CD4-positive, CD25-positive, alpha-beta regulatory T cell (primary cell): ENCODE measurements at places on chromosomes 13 and 19. TPM values are rescaled to one million over a fixed set of nuclear protein-coding genes. Genes with fewer than 3 reads are reported as not detected.

The MPHOSPH8 gene
- total RNA-seq: 74.2 TPM

The TGFB1 gene
- 414 TPM for total RNA-seq

The FXYD7 gene
- total RNA-seq: 9.3 TPM

The ZNF441 gene
- total RNA-seq: 2.7 TPM

The PDE4A gene
- total RNA-seq: 16.6 TPM

The DCUN1D2 gene
- 23.0 TPM for total RNA-seq

The DENND1C gene
- 125 TPM for total RNA-seq

The NLRP11 gene
- not detected for total RNA-seq

The KLK2 gene
- total RNA-seq: not detected

The GNG8 gene
- total RNA-seq: not detected

The DACT3 gene
- not detected for total RNA-seq

The CEACAM3 gene
- total RNA-seq: not detected

The GGACT gene
- 8.3 TPM for total RNA-seq

The LGALS4 gene
- total RNA-seq: 2.1 TPM

The PLA2G4C gene
- total RNA-seq: 3.5 TPM

The STK24 gene
- total RNA-seq: 141 TPM

The RDH13 gene
- 14.1 TPM for total RNA-seq

- DNase-seq: no peak
- H3K36me3 ChIP-seq: no peaks in the 10 kb centered on the region
- no peak overlapping the region for H3K27ac ChIP-seq
- H3K27me3 ChIP-seq: no peaks in the 10 kb centered on the region
- no peaks in the 10 kb centered on the region for H3K4me1 ChIP-seq
Observed at GRCh38 chr13:96844616-96845015, 149.7 kb downstream of the OXGR1 start.

- H3K27ac ChIP-seq: no peak overlapping the region
- H3K4me3 ChIP-seq: no peak overlapping the region
- no peaks in the 10 kb centered on the region for H3K36me3 ChIP-seq
- DNase-seq: no peak
- H3K27me3 ChIP-seq: no peaks in the 10 kb centered on the region
Observed at GRCh38 chr13:110938662-110939421, 24.0 kb upstream of the ANKRD10 start.

- peaks cover 12% of the 10 kb centered on the region for H3K27me3 ChIP-seq
- no peak overlapping the region for H3K27ac ChIP-seq
- H3K4me1 ChIP-seq: no peaks in the 10 kb centered on the region
Observed at GRCh38 chr13:102693776-102694175, 1.1 kb downstream of the METTL21C start.

GRCh38 chr19:18776288-18776594 is 14.9 kb downstream of the COMP start:
- no peak overlapping the region for H3K4me3 ChIP-seq
- no peaks in the 10 kb centered on the region for H3K36me3 ChIP-seq
- no peak overlapping the region for H3K27ac ChIP-seq
- H3K4me1 ChIP-seq: no peaks in the 10 kb centered on the region
- no peak for DNase-seq

DNA sequence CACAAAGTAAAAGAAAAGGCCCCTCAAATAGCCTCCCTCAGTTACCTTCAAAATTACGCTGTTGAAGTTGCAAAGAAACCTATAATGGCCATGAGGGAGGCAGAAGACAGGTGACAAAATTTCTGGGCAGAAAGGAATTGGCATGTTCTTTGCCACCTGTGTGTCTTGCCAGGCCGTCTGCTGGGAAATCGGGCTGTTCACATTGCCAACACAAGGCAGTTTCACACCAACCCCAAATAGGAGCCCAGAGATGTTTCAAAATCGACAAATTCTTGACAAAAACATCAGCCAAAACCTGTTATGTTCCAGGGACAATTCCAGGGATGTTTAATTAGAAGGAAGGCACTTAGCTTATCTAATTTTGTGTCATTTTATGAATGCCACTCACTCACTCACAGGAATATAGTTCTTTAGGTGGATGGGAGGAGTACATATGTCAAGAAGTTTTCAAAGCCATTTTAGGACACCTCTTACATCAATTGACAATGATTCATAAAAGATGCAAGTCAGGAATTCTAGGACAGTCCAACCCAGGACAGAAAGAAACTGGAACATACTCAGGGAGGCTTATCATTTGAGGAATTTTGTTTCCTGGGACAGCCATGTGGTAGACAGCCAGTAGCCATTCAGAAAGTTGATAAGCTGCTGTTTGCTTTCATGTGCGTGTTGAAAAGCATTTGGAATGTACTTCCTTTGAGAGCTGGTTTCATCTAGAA is 164.5 kb downstream of the RGCC start:
- H3K27me3 ChIP-seq: no peaks in the 10 kb centered on the region
- no peak for DNase-seq
- H3K36me3 ChIP-seq: no peaks in the 10 kb centered on the region
- no peak overlapping the region for H3K27ac ChIP-seq
- H3K4me3 ChIP-seq: no peak overlapping the region

DNA sequence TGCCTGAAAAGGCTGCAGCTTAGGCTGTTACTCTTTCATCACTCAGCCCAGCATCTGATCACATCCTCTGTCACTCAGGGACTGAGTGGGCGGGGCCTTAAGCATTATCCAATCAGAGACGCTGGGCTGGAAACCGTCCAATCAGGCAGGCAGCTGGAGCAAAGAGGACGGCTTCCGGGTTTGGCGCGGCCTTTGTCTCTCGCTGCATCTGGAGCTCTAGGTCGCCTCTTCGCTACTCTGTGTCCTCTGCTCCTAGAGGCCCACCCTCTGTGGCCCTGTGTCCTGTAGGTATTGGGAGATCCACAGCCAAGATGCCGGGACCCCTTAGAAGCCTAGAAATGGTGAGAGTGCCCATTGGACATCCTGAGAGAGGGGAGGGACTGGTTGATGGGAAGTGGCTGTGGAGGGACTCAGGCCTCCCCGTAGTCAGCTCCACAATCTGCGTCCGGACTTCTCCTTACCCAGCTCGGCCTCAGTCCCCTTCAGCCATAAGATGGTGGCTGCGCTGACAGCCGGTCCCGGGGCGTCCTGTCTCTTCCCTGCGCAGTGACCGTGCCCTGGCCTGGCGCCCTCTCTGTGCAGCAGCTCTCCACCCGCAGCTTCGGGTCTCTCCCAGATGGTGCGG is at the start of gene ZNF486:
ZNF486 (plus strand) TSS at position 195 of the 625 bp plus-strand sequence; CDS start at position 312, 117 bp downstream.
- H3K36me3 ChIP-seq: peaks cover 17% of the 10 kb centered on the region
- peak within 1 kb of the TSS; percentile 91 for H3K4me3 ChIP-seq
- H3K4me1 ChIP-seq: peaks cover 19% of the 10 kb centered on the region
- H3K27me3 ChIP-seq: no peaks in the 10 kb centered on the region
- DNase-seq: peak; percentile 84
- peak within 1 kb of the TSS; percentile 70 for H3K27ac ChIP-seq

GRCh38 chr13:49904729-49905456 is 31.2 kb downstream of the SPRYD7 start:
- DNase-seq: no peak
- H3K4me1 ChIP-seq: no peaks in the 10 kb centered on the region
- no peaks in the 10 kb centered on the region for H3K36me3 ChIP-seq
- no peak overlapping the region for H3K27ac ChIP-seq

GRCh38 chr19:14114854-14115253 is 2.7 kb downstream of the PRKACA start:
- no peaks in the 10 kb centered on the region for H3K27me3 ChIP-seq
- no peak overlapping the region for H3K4me3 ChIP-seq
- peaks cover 52% of the 10 kb centered on the region for H3K4me1 ChIP-seq
- H3K27ac ChIP-seq: no peak overlapping the region
- no peaks in the 10 kb centered on the region for H3K36me3 ChIP-seq
- DNase-seq: peak; percentile 29

DNA sequence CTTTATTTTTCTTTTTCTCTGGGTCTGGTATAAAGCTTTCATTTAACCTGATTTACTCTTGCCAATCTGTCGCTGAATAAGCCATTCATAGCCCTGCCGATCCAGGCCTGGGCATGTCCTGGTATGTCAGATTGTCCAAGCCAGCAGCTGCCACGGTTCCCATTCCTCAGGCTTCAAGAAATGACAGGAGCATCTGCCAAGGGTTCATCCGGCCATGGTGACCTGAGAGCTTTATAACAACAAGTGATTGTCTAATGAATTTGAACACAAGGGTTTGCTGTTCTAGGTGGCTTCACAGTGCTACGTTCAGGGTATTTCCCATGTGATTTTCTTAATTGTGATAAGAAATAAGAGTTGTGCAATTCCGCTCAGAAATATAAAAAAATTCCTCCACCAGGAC is 20.0 kb downstream of the PNMA8A start:
- H3K27ac ChIP-seq: no peak overlapping the region
- no peak for DNase-seq
- no peaks in the 10 kb centered on the region for H3K36me3 ChIP-seq
- H3K4me3 ChIP-seq: no peak overlapping the region

DNA sequence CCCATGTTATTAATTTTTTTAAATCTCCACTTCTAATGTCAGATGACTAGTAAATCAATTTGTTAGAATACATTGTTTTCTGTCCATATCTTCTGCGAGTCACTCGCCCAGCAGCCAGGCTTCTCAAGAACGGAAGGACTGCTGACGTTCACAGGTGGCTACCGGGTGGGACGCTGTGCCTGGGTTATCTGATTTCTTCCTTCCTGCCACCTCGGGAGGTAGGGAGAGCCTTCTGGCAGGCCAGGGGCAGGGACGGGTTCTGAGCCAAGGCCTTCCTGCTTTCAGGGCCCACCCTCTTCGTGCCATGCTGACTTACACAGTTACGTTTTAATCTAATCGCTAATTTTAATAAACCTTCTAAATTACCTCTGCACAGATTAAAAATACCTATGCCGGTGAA is 7.9 kb upstream of the C1QTNF9 start:
- no peak overlapping the region for H3K27ac ChIP-seq
- H3K4me1 ChIP-seq: no peaks in the 10 kb centered on the region

DNA sequence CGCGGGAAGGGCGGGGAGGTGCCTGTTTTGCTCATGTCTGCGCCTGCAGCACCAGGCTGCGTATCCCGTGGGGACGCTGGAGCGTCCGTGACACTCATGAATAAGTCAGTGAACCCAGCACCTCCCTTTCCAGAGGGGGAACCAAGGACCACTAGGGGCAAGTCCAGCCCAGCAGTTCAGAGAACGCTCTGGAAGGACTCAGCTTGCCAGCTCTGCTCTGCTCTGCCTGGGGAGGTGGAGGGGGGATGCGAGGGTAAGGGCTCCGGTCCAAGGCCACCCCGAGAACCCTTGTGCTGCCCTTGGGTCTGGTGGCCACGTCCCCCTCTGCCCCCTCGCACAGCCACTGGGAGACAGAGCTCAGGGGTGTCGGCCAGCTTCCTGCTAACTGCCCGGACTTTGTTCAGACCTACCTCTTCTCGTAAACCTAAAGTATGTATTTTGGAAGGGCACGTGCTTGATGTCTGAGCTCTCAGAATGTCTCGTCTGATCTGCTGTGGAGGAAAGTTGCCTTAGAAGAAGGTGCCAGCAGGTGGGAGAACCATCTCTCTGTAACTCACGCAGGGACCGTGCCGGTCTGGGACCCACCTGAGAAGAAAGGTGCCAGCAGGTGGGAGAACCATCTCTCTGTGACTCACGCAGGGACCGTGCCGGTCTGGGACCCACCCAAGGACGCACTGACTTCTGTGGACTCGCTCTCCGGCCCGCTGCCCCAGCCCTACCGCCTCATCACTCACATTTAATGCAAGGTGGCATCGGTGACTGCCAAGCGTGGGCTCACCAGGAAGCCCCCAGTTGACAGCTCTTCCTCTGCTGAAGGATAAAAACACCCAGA is 34.1 kb downstream of the TMEM255B start:
- no peaks in the 10 kb centered on the region for H3K4me1 ChIP-seq
- no peak overlapping the region for H3K4me3 ChIP-seq
- no peaks in the 10 kb centered on the region for H3K27me3 ChIP-seq
- no peaks in the 10 kb centered on the region for H3K36me3 ChIP-seq
- no peak for DNase-seq

DNA sequence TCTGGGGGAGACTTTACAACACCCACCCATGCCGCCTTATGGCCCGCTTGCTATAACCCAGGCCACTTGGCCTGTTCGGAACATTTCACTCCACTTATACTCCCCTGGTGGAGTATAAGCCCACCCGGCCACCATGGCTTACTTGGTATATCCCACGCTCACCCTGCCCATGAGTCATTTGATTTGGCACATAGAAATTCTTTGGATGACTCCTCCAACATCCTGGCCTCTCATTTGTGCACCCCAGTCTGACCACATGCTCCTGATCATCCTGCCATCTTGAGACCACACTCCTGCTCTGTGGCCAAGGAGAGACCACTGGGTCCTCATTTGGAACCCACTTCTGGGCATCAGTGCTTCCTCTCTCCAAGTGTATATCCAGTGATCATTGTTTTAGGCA is 5.2 kb downstream of the SPACA6 start:
- DNase-seq: no peak
- H3K4me3 ChIP-seq: no peak overlapping the region
- no peaks in the 10 kb centered on the region for H3K36me3 ChIP-seq
- peaks cover 12% of the 10 kb centered on the region for H3K4me1 ChIP-seq

DNA sequence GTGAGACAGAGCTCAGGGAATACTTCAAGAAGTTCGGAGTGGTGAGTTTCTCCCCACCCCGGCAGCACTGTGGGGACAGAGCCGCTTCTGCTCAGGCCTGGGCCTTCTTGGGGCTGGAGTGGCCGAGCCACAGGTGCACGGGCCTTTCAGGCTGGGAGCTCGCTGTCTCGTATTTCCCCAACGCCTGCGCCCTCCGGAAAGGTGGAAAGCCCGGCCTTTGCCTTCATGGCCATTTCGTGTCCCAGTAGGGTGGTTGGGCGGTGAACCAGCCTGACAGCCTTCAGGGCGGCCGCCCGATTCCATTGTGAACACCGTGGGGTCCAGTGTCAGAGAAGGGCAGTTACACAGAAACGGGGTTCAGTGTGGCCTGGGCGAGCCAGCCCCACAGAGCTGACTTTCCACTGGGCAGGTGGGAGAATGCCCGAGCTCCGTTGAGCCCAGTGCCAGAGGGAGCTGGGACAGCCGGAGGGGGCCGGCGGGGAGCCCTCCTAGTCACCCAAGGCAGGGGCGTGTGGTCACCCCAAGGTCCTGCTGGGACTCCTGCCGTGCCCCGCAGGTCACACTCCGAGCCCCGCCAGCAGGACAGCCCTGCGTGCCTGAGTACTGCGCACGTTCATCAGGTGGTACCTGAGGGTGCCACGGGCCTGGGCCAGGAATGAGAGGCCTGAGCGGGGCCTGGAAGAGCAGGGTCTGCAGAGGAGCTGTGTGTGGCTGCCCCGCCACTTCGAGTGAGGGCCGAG is 14.0 kb downstream of the DAZAP1 start:
- H3K4me3 ChIP-seq: no peak overlapping the region
- H3K4me1 ChIP-seq: peaks cover 4% of the 10 kb centered on the region
- no peak overlapping the region for H3K27ac ChIP-seq
- no peak for DNase-seq

DNA sequence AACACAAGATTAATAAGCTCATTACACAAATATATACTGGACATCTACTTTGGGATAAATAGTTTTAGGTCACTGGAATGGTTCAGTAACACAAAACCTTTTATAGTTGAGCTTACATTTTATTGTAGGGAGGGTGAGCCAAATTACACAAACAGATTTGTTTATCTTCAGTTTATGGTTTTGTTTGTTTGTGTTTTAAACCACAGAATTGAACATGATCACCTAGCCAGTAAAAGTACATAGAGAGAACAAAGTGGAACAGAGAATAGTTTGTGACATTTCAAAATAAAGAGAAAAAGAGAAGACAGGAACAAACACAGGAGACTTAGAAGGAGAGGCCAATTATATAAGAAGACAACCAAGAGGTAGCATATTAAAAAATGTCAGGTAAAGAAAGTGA is 1930.2 kb upstream of the PCDH20 start:
- DNase-seq: no peak
- H3K36me3 ChIP-seq: no peaks in the 10 kb centered on the region
- no peaks in the 10 kb centered on the region for H3K4me1 ChIP-seq
- no peak overlapping the region for H3K4me3 ChIP-seq
- no peaks in the 10 kb centered on the region for H3K27me3 ChIP-seq
- no peak overlapping the region for H3K27ac ChIP-seq
